ENCODE measurements at places on chromosomes 3 and 15. TPM values are rescaled to one million over a fixed set of nuclear protein-coding genes. Genes with fewer than 3 reads are reported as not detected.

The TRH gene
- 0.35 TPM for total RNA-seq

The PRRT3 gene
- 3.3 TPM for total RNA-seq

The CFAP100 gene
- total RNA-seq = 0.93 TPM

The SLC2A2 gene
- total RNA-seq = 15.0 TPM

The WDR5B gene
- 5.5 TPM for total RNA-seq

The THPO gene
- 0.88 TPM for total RNA-seq

The GOLGA6A gene
- not detected for total RNA-seq

The ENTPD3 gene
- 1.9 TPM for total RNA-seq

The MESP2 gene
- total RNA-seq = 0.41 TPM

The SEMA5B gene
- total RNA-seq = 21.7 TPM
